HL-60 (cell line): ENCODE measurements at places on chromosomes 1 and 21.

GRCh38 chr1:101250656-101251272 lies 13.9 kb downstream of the S1PR1 start:
- DNase-seq: no peak

DNA sequence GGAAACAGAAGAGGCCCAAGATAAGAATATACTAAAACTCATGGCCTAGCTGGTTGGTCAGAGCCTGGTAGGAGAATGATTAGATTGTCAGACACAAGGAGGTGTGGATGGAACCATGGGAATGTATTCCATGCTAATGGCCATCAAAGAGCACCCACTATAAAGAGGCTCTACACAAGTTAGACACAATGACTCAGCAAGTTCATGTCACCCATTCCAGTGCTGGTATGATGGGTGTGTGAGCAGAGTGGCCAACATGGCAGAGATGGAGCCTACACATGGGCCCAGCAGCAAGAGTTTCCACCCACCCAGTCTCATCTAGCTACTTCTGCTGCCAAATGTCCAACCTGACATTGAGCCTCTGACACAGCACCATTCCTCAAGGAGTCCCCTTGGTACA lies 97.5 kb upstream of the COG2 start:
- DNase-seq: no peak

GRCh38 chr1:180778782-180779398 lies 133.8 kb upstream of the KIAA1614 start:
- no peak for DNase-seq

- no peak for DNase-seq
Measured at GRCh38 chr1:40847023-40847745, 15.0 kb downstream of the CITED4 start.

- no peak for DNase-seq
Measured at GRCh38 chr1:8754993-8755392, 62.4 kb downstream of the RERE start.

DNA sequence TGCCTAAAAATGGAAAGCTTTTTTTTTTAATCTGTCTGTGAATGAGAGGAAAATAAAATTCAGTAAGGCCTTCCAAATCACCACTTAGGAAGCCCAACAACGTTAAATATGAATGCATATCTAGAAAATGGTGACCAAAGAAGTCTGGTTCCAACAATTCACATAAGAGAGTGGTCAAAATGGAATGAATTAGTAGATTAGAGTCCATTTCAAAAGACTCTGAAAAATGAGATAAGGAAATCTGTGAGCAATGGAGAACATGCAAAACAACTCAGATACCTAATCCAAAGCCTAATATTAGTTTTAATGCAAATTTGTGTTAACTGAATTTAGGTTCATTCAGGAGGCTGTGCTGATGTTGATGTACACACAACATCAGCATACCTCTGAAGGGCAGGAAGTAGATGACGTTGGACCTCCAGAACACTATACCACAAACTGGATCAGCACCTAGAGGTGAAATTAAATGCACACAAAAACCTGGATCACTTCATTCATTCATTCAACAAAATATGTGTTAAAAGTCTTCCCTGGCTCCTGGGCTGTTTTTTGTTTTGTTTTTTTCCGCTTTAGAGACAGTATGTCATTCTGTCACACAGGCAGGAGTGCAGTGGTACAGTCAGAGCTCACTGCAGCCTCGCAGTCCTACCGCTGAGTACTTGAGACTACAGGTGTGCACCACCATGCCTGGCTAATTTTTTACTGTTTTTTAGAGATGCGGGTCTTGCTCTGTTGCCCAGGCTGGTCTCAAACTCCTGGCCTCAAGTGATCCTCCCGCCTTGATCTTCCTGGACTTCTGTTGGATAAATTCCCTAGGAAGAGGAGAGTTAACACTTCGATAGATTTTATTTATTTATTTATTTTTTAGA lies 4.9 kb upstream of the BRWD1 start:
- no peak for DNase-seq

- DNase-seq: no peak
Measured at GRCh38 chr1:161266202-161266601, 7.7 kb downstream of the PCP4L1 start.

DNA sequence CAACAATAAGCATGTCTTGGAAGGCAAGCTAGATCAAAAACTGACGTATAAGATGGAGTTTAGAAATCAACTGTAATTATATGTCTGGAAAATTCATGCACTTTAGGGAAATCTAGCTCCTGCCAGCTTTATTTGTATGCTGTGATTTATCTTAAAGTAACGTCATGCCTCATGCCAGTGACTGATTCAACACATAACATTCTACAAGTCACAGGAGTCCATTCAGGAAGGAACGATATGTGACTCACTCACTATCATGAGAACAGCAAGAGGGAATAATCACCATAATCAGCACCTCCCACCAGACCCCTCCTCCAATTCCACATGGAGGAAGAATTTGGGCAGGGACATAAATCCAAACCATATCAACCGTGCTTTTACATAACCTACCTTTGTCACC lies 682.4 kb upstream of the ADAMTS5 start:
- no peak for DNase-seq

DNA sequence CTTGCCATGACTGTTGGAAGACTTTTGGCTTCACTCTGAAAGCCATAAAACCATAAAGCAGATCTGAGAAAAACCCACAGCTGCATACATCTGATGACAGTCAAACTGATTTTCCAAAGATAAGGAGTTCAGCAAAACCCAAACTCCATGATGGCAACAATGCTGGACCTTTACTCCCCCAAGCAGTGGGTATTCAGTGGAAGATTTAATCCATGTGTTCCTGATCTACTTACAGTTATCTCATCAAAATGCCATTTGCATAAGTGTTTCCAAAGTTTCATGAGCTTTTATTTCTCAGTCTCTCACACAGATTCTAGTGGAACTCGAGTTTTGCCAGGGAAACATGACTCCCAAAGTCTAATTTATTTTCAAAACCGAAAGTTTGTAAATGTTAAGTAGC lies 184.9 kb downstream of the ZC3H11B start:
- DNase-seq: no peak

DNA sequence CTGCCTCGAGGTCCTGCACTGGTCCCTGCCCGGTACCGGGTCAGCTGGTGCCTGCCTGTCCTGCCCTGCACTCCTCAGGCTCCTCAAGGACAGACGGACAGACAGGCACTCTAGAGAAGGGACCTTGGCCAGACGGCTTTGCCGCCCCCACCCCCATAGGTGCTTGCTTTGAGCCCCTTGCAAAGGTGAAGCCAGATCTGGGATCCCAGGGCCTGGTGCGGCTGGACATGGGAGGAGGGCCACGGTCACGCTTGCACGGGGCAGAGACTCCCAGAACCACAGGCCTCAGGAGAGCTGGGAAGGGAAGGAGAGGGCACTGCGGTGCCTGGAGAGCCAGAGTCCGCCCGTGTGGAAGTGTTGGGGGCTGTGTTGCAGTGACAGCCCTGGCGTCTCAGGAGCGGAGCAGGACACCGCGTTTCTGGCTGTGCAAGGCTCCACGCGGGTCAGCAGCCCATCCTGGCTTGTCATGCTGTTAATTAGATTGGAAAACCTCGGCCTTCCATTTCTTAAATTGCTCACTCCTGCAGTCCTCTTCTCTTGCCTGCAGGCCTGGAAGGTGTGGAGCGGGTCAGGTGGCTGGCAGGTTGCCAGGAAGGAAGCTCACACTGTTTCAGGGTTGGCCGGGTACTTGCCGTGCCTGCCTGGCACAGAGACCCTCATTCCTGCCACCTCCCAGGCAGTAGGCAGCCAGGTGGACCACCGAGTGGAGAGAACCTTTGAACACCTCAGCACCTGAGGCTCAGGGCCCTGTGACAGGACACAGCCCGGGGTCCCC lies 16.3 kb downstream of the COL18A1 start:
- DNase-seq: no peak

DNA sequence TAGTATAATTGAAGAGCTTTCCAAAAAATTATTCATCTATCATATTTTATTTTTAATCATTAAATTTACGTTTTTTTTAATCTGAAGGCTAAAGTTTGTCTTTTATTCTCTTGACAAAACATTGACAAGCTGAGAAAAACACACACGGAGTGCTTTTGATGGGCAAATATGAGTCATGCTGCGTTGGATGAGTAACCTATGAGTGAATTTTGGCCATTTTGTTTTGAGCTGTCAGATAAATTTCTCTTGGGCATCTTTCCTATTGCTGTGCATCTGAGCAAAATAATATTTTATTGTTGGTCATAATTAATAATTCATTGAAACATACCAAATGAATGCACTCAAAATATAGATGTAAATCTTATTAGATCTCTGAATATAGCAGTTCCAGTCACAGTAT lies 1144.1 kb upstream of the ADGRL2 start:
- no peak for DNase-seq

DNA sequence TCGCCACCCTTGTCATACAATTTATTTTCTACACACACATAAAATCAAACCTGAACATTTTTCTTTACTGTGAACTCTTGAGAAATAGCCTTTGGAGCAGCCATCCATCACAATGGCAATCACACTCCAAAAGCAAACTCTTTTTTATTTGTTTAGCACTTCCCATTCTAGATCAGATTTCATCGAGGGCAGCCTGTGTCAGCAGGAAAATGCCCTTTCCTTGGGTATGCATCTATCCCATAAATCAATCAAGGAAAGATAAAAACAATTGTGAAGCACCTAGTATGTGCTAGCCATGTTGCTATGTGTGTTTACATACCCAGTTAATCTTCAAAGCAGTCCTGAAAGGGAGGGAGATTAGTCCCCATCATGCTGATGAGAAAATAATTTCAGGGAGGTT lies 484.1 kb upstream of the USP24 start:
- no peak for DNase-seq

GRCh38 chr1:1430114-1430982 lies 5.1 kb upstream of the VWA1 start:
- DNase-seq: no peak

- no peak for DNase-seq
Measured at GRCh38 chr1:6528492-6528891, 25.8 kb downstream of the NOL9 start.

DNA sequence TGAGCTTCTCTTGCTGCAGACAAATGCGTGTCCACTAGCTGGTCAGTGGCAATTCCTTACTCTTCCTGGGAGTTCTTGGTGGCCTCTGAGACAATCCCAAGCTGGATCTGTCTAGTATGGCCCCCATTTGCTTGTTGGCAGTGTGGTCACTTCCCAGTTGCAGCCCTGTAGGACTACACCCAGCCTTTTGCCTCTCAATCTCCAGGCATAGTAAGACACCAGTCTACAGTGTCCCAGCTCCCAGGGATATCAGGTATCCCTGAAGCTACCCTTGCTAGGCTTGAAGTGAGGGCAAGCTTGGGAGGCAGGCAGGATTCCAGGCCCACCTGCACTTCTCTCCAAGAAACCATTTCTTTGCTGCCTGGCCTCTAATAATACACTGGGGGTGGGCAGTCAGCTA lies 316.6 kb downstream of the RYR2 start:
- DNase-seq: no peak

GRCh38 chr1:155329980-155330598 lies 9.4 kb downstream of the RUSC1 start:
- no peak for DNase-seq

DNA sequence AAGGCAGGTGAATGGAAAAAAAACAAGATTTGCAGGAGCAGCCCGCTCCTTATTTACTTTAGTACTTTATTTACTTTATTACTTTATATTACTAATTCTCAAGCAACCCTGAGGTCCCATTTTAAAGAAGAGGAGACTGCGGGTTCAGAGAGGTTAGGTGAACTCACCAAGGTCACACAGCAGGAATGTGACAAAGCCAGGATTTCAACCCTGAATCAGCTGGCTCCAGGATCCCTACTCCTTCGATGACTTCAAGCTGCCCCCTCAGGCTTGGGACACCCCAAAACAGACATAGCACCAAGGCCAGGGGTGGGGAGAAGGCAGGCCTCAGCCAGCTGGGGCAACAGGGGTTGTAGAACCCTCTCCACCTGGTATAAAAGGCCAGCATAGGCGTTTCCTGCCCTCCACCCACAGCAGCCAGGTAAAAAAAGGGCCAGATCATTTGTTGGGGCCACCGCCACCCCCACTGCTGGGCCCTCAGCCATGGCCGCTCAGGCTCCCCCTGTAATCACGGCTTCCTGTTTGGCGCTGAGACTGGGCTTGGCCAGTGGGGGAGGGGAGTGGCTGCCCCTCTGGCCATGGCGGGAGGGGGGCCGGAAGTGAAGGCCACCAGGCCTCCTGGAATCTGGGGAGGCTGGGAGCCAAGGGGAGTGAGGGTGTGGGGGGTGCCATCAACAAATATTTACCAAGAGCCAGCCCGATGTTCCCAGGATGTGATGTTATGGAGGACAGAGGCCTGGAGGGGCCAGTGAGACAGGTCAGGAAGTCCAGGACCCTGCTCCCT lies 6.6 kb downstream of the SDC3 start:
- DNase-seq: no peak

DNA sequence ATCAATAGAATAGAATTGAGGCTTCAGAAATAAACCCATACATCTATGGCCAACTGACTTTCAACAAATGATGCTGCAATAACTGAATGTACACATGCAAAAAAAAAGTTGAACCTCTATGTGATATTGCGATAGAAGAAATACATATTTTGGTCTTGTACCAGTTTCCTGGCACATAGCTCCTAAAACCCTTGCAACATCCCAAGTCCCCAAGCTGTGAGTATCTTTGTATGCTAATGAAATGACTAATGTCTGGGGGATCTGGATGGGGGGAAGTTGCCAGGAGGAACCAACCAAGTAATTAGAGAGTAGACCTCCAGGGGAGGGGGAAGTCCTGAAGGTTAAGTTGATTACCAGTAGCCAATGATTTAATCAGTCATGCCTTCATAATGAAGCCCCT lies 24.4 kb downstream of the BLZF1 start:
- DNase-seq: peak; percentile 56

- DNase-seq: no peak
Measured at GRCh38 chr1:81430955-81431623, 369.6 kb upstream of the ADGRL2 start.

GRCh38 chr1:237186675-237187074 lies 144.7 kb downstream of the RYR2 start:
- no peak for DNase-seq

DNA sequence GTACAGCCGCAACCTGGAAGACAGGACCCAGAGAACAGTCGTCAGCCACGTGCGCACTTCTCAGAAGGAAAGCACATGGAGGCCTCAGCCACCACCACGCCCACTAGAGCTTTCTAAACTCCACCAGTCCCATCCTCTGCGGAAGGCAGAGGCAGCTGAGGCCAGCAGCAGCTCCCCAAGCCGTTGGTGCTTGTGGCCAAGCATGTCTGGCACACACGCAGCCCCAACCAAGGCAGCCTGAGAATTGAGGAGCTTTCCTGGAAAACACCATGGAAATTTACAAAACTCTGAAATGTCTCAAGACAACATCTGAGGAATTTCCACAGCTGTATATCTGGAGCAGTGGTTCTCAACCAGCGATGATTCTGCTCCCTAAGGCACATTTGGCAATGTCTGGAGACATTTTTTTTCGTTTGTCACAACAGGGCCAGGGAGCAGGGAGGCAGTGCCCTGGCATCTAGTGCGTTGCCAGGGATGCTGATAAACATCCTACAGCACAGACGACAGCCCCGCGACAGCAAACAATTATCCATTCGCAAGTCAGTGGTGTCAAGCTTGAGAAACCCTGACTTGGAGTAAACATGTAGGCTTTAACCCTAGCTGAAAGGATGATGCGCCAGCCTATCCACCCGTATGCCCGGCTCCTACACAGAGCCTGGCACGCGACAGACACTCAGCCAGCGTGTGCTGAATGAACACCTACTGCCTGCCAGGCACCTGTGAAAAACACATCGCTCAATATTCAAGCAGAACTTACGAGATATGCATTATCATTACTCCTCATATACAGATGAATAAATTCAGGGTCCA lies 24.7 kb downstream of the NPHP4 start:
- no peak for DNase-seq
